Ovary (tissue), 10 donors: ENCODE measurements at places on chromosomes 7 and 10. TPM values are rescaled to one million over a fixed set of nuclear protein-coding genes. Genes with fewer than 3 reads are reported as not detected.
A peak's percentile ranks its signal among the peaks of the same experiment; 100 is the strongest.

DNA sequence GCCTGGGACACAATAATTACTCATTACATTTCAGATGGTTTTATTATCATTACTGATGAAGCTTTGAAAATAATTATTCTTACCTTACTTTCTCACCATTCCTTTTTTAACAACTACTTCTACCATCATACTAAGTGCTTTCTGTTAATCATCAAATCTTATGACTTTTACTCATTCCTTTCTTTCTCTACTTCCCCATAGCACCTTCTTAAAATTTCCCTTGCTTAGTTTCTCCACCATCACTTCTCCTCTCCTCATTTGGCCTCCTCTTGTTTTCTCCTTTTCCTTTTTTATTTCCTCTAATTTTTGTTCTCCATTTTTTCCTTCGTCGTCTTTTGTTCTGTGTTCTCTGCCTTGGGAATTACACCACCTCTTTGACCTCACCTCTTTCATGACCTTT lies 303.2 kb upstream of the KAT6B start:
- no peak for DNase-seq

The EPHA1 gene
- 0.40 TPM for total RNA-seq

DNA sequence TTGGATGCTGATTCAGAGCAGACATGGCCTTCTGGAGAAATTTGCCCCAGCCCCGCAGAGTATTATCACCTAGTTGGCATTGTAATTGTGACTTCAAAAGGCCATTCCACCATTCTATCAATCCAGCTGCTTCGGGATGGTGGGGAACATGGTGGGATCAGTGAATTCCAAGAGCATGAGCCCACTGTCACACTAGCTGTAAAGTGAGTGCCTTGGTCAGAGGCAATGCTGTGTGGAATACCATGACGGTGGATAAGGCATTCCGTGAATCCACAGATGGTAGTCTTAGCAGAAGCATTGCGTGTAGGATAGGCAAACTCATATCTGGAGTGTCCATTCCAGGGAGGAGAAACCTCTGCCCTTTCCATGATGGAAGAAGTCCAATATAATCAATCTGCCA lies 13.3 kb upstream of the TMEM248 start:
- DNase-seq: no peak

DNA sequence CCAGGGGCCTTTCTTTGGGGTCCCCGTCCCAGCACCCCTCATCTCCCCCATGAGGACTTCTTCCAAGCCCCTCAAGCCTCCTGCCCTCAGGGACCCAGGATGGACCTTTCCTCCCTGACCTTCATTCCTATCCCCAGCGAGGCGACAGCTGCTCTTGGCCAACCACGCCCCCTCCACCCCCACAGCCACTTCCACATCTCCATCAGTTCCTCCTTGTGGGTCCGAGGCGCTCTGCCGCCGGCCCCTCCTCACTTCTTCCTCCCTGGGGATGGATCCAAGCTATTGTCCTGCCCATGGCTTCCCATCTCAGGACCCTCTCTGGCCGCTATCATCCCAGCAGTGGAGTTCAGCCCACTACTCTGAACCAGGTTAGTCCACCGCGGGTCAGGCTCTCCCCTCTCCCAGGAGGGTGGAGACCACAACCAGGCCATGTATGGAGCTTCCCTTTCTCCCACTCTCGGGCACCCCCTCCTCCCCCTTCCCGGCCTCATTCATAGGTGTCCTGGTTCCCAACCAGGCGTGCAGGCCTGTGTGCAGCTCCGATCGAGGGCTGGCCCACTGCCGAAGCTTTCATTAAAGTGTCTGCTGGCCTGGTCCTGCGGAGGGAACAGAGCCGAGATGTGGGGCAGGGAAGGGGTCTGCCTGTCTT lies 1.7 kb upstream of the SH2B2 start:
- DNase-seq: peak; percentile 36

GRCh38 chr7:107122486-107122911 lies 46.3 kb upstream of the HBP1 start:
- no peak for DNase-seq

The POLL gene
- total RNA-seq: 29.0 TPM

- no peak for DNase-seq
Measured at GRCh38 chr7:141153231-141153630, 79.4 kb downstream of the TMEM178B start.

DNA sequence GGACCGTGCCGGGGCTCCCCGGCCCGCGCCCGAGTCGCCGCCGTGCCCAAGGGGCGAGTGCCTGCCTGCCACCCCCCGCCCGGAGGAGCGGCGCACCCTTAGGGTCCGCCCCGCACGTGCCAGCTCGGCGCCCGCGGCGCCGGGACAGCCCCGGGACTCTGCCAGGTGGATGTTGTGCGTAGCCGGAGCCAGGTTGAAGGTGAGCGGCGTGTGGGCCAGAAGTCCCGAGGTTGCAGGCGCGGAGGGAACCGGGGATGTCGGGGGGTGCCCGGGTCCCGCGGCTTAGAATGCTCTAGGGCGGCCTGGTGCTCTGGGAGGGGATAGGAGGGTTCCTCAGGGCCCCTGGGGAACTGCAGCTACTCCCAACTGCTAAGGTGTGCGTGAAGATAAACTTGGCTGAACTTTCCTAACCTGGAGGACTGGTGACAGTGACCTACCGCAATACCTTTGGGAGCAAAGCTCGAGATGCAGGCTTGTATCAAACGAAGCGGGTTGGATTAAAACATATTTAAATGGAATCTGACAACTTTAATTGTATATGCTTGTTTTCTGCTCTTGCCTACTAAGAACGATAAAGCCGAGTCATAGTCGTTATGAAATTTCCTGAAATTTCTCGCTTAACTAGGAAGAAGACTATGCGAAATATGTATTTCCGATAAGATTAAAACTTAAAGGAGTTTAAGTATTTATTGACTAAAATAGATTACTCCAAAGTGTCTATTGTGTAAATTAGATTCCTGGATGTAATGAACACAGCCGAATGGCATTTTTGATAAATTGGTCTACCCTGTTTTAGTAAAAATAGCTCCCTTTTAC lies at the start of gene CUX1:
CUX1 (plus strand) TSS at position 156 of the 816 bp plus-strand sequence; CDS start at position 170, 14 bp downstream.
- peak; percentile 58 for DNase-seq

DNA sequence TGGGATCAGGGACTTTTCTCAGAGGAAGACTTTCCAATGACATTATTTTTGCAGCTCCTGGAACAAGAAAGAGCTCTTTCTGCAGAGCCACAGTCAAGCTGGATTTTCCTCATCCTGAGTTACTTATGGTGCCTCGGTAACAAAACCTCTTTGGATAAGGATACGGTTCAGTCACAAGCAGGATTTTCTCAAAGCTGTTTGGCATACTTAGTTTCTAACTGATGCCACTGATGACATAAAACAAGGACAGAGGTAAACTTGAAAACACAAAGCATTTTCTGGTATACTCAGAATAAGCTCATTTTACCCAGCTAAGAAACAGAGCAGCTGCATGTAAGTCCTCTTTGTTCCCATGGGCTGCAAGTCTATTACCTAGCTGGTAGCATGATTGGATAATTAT lies 340.9 kb upstream of the MEOX2 start:
- DNase-seq: no peak

The EDRF1 gene
- 23.5 TPM for total RNA-seq

GRCh38 chr10:133456041-133456951 lies 2.6 kb downstream of the SCART1 start:
- DNase-seq: peak; percentile 3

The CHPF2 gene
- 28.5 TPM for total RNA-seq

DNA sequence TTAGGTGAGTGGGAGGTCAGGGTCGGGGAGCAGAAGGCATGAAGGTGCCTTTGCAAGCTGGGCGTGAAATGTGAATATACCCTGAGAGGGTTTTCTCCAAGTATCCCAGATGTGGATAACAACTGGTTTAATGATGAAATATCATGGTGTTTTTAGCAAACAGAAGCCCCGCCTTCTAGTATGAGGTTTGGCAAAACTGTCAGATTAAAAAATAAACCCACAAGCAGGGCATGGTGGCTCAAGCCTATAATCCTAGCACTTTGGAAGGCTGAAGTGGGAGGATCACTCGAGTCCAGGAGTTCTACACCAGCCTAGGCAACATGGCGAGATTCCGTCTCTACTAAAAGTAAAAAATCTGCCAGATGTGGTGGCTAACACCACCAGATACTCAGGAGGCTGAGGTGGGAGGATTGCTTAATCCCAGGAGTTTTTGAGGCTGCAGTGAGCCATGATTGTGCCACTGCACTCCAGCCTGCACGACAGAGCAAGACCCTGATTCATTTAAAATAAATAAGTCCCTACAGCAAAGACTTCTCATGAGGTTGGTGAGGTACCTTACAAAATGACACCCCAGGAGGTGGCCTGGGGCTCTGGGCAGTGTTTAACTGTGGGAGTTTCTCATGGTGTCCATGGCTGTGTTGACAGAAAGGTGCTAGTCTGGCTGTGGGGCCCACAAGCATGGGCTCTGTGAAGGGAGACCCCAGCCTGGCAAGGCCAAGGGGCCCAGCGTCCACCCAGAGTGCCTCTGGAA lies 6.7 kb upstream of the PWWP2B start:
- DNase-seq: peak; percentile 13

GRCh38 chr10:83881661-83882060 lies 257.6 kb upstream of the GHITM start:
- no peak for DNase-seq
